T-helper 2 cell treated with Interferon-gamma antibody and Interleukin-4, amounts not matched to agents 100 ng/mL and 5 ng/mL, for 36 hours (primary cell): ENCODE measurements at places on chromosomes 7 and 10. TPM values are rescaled to one million over a fixed set of nuclear protein-coding genes. Genes with fewer than 3 reads are reported as not detected.

The CBLL1 gene
- 46.3 and 48.1 TPM in 2 replicates for total RNA-seq

The ZNF804B gene
- not detected in 2 replicates for total RNA-seq

The CCDC136 gene
- 11.3 and 13.5 TPM in 2 replicates for total RNA-seq

The GTF2I gene
- 167 and 169 TPM in 2 replicates for total RNA-seq

The ENTPD1 gene
- total RNA-seq = 16.8 and 20.4 TPM in 2 replicates

The ACBD7 gene
- 3.0 and 3.2 TPM in 2 replicates for total RNA-seq
